ENCODE measurements at places on chromosomes 3 and 15.
A peak's percentile ranks its signal among the peaks of the same experiment; 100 is the strongest.

- no peak for DNase-seq
These were observed 92.3 kb upstream of the TLE3 start for GRCh38 chr15:70189826-70190695.

DNA sequence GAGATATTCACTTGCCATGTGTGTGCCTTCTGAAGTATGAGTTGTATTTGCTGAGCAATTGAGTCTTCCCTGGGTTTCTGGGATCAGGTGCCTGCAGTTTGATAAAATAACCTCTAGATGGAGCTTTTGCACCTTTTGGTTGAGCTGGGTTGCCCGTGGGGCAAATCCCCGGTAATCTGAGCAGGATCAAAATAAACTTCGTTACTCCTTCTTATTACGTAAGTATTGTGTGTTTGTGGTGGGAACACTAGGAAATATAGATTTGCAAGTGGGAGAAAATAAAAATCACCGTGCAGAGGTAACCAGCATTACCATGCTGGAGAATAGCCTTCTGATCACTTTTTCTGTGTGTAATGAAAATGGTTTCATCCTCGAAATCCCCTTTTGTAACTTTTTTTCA is 277.4 kb upstream of the NR2E3 start:
- DNase-seq, result no peak

GRCh38 chr3:71064291-71064955 is 519.1 kb downstream of the FOXP1 start:
- DNase-seq, result peak; percentile 67

DNA sequence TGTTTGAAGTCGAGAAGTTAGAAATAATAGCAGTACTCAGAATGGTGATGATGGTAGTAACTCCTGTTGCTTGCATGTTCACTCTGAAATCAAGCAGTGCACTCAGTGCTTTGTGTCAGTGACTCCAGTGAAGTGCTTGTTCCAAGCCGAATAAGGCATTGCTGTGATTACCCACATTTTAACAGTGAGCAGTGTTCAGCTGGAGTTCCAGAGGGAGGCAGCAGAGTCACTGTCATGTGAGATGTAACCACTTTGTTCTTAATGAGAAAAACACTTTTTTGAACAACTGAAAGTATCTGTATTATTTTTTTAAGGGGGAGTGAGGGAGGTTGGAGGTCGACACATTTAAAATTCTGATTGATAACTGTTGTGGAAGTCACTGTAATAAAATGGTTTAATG is 3.7 kb downstream of the MDFIC2 start:
- DNase-seq, result peak; percentile 1

DNA sequence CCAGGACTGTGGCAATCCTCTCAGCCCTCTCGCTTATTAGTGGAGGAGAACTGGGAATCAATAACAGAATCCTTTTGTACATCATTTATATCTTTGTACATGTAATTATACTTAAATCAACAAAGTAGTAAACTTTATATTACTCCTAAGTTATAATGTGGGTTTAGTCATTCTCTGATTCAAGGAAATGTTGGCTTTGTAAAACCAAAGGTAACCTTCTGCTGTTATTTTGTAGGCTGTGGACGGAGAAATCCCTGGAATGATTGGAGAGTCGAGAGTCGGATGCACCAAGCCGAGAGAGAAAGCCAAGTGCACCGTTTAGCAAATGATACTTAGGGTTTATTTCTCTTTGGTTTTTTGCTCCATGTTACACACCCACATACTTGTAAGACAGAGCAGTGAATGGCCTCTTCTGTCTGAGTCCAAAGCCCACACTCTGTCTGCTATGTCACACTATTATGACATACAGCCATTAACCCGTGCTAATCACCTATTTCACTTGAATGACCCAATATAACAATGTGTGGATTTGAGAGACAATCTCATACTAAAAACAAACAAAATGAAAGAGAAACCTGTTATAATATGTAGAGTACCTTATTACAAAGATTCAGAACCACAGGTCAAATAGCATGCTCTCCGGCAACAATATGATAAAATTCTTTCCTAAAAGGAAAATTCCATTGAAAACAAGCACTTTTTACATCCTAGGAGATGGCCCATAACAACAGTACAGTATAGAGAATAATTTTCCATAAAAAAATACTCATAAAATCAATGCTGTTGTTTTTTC is 72.2 kb downstream of the MECOM start:
- DNase-seq, result no peak

- DNase-seq, result no peak
These were observed 173.8 kb upstream of the TLE3 start for GRCh38 chr15:70271422-70272088.

DNA sequence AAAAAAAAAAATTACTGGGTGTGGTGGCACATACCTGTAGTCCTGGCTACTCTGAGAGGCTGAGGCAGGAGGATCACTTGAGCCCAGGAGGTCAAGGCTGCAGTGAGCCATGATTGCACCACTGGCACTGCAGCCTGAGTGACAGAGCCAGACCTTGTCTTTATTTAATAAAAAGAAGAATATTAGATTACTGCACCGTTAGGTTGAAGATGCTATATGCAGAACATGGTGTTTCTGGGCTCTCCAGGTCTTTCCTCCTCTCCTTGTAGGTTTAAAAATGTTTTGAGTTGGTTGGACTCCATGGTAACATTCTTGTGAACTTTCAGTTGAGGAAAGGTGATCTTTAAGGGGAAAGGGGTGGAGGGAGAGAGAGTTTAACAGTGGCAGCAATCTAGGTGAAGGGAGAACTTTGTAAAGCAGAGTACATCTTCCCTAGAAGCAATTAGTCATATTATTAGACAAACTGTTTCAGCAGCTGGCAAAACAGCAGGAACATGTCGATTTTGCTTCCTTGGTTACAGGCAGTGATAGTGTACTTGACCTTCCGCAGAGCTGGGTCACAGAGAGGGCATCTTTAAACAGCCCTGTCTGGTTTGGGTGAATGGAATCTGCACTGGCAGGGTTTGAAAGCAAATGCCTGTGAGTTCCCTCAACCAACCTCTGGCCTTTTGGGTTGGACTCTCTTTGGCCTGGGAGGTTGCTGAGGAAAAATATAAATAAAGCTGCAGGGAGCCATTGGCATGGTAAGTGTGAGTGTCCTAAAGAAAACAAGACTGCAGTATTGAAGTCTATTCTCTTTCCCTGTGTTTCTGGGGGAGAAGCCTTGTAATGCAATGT is 42.8 kb downstream of the NR2C2 start:
- peak; percentile 23 for DNase-seq

GRCh38 chr3:115862849-115863248 is 239.5 kb downstream of the GAP43 start:
- no peak for DNase-seq

GRCh38 chr3:129961141-129961541 is 13.4 kb upstream of the TRH start:
- no peak for DNase-seq

DNA sequence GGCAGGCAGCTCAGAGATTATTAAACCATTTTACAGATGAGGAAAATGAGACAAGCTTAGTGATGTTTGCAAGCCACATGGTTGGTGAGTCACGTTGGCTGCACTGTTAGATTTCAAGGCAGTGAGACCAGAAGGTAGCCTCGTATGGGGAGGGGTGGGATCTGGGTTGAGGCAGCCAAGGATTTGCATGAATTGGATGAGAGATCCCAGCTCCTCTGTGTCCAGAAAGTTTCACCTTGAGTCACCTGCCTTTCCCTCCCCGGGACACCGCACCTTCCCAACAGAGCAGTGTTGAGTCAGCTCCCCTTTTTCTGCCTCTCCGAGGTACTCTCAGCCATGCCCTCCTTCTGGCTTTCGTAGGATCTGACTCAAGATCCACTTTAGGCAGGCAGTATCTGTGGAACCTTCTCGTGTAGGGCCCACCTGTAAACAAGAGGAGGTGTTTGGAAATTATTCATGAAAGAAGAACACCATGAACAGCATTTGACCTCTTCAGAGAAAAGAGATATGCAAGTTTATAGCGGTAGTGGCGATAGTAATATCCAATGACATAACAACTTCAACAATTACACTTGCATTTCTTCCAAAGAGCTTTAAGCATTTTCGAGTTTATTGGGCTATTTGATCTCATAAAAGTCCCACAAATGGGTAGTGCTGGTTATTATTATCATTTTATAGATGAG is 46.8 kb upstream of the VPS8 start:
- no peak for DNase-seq

DNA sequence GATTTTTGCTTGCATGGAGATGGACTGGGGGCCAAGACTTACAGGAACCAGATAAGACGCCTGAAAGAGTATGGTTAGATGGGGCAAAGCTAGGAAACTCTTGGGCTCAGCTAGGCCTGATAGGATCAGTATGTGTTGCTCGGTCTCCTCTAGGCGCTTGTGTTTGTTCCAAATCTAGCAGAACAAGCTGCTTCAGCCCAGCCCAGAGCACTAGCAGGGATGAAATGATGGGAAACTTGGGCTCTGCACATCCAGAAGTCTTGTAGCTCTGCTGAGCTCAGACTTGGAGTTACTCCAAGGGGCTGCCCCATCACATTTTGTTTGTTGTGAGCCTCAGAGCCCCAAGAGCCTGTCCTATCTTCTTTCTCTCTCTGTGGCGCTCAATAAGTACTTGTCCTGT is 34.7 kb downstream of the FOXL2 start:
- no peak for DNase-seq

DNA sequence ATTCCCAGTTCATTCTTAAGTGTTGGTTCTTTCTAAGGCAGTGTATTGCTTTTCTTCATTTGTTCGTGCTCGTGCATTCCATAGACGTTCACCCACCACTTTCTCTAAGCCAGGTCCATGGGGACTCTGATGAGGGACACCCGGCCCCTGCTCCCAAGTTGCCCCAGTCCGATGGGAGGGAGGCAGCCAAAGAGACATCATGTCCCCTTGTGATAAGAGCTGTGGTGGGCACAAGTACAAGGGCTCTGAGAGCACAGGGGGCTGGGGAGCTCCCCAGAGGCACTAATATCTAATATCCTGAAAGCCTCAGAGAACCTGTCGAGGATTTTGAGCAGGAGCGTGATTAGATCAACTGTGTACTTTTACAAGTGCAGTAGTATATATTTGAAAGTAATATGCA is 6.3 kb downstream of the SPSB4 start:
- no peak for DNase-seq

DNA sequence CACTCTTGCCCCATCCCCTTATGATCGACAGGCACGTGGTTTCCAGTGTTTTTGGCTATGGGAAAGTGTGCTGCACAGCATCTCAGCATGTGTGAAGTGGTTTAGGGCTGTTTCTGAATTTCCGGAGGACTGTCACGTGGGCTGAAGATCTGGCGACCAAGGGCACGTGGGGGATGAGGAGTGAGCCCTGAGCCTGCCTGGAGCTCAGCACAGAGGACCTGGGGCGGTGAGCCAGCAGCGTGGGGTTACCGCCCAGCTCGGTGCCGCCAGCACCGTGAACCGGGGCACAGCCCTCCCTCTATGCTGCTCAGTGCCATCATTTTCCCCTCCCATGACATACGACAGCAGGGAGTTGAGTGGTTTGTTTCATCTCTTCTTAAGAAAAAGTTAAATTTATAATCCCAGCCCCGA is 150.2 kb downstream of the DNAJB8 start:
- no peak for DNase-seq

DNA sequence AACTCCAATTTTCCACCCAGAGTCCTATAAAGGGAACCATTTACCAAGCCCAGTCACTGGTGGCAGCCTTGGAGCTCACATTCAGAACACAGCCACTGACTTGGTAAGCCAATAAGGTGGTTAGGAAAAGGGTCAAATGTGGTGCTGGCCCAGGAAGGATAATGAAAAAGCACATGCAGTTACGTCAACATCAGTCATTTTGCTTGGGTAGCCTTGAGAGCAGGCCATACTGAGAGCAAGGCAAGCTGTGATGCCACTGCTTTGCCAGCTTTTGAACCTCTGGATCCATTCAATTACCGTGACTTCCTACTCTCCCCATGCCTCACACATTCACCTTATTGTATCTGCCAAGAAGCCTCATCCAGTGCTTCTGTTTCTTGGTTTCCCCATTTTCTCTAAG is 253.6 kb downstream of the OPA1 start:
- no peak for DNase-seq

DNA sequence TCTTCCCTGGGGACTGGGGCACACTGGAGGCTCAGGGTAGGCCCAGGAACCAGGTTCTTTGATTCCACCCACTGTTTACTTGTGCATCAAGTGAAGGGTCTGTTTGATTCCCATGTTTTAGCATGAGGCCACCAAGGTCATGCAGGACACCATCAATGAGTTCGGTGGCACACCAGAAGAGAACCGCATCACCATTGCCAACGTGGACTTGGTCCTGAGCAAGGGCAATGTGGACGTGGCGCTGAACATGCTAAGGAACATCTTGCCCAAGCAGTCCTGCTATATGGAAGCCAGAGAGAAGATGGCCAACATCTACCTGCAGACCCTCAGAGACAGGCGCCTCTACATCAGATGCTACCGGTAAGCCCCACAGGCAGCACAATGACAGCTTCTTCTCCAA is 21.5 kb downstream of the TTC21A start:
- DNase-seq, result no peak

GRCh38 chr3:138901567-138901966 is 45.4 kb downstream of the FOXL2 start:
- no peak for DNase-seq

- DNase-seq, result peak; percentile 53
These were observed 50.2 kb downstream of the CRYBG3 start for GRCh38 chr3:97871801-97872524.

DNA sequence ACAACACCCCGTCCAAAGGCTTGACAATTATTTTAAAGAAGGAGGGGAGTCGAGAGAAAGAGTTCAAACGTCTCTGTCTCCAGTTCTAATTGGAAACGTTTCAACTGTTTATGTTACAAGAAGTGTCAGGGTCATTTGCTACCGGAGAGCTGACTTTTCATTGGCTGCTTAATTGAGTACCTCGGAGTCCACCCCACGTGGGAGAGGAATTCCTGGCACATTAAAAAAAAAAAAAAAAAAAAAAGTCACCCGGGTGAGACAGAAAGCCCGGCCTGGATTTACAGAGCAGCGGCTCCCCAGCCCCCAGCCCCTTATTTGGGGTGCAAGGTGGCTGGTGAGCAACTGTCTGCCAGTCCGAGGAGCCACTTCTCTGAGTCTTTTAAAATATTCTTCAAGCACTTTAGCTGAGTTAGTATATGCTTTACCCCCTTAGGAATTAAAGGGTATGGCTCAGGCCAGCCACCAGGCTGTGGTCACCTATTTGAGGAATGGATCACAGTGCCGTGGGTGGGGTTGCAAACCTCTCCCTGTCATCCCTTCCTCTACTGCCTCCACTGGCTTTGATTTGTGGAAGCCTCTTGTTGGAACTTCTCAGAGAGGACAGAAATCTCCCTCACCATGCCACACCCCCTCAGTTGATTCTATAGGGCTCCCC is 3.9 kb upstream of the TLE3 start:
- peak; percentile 92 for DNase-seq

- DNase-seq, result no peak
These were observed 27.0 kb upstream of the FSTL1 start for GRCh38 chr3:120477781-120478180.

- no peak for DNase-seq
These were observed 508.6 kb downstream of the FHIT start for GRCh38 chr3:60742606-60743145.

DNA sequence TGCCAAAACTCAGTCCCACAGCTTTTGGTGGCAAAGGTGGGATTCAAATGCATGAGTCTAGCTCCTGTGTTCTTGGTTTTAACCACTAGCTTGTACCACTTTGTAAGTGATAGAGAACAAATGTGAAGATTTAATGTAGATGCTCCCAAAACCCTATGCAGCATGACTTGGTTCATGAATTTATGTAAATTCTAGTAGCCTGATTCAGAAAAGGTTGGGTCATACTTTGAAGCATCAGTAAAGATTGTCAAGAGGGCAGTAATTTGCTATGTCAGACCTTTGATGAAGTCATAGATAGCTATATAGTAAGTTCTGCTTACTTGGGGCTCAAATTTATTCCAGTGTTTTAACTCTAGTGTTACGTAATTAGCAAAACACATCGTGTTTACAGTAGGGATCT is 75.6 kb downstream of the VPS8 start:
- no peak for DNase-seq

Data from right lung (tissue), 10 donors.